ENCODE measurements at places on chromosomes 2 and 18.

GRCh38 chr2:23618794-23619530 lies 234.0 kb downstream of the KLHL29 start:
- no peak for DNase-seq

DNA sequence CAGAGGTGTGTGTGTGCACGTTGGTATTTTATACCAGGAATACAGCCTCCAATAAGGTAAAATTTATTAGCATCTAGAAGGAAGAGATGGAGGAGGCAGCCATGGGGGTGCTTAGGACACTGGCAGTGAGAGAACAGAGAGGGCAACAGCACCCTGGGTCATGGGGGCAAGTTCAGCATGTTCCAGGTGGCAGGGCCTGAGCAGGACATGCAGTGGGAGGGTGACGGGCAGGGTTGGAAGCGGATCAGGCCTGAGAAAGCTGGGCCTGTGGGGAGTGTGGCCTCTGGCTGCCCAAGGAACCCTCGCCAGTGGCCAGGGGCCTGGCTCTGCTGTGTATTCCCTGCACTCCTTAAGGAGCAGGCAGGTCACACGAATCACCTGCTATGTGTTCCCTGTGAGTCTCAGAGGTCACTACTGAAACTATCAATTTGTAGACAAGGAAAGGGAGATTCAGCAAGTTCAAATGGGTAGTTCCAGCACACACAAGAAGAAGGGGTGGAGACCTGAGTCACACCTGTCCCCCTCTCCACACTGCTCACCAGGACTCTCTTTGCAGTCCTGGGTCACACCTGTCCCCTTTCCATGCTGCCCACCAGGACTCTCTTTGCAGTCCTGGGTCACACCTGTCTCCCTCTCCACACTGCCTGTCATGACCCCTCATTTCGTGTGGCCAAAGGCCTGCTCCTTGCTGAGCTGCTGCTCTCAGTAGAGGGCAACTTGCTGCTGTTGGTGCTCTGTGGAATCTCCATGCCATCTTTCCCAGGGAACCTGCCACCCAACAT lies 463.9 kb upstream of the HS6ST1 start:
- DNase-seq: no peak

- DNase-seq: no peak
Observed at GRCh38 chr18:36829362-36830157, 633 bp downstream of the KIAA1328 start.

DNA sequence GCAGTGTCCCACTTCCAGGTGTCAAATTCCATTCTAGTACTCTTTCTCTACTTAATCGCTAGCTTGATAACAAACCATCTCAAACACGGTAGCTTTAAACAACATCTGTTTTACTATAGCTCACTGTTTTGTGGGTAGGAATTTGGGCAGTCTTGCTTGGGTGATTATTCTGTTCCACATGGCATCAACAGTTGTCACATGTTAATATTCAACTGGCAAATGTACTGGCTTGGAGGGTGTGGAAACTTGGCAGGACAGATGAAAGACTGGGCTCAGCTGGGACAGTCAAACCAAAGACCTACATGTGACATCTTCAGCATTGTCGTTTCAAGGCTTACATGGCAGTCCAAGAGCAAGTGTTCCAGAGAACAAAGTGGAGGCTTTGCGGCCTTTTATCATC lies 241.8 kb downstream of the PTH2R start:
- no peak for DNase-seq

DNA sequence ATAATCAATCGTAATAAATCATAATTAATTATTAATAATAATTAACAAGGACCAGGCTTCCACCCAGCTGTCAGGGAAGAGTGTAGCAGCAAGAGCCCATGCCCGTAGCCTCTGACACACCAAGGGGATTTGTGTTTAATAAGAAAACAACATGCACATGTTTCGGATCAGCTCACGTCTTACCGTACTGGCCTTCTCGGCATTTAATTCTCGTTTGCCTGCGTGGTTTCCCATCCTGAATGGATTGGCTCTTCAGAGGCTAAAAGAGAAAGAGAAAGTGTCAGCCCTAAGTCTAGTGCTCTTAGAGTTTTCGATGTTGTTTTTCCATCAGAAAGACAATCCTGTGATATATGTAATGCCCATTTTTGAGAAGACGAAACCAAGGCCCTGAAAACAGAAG lies 27.6 kb downstream of the MBP start:
- no peak for DNase-seq

- no peak for DNase-seq
Observed at GRCh38 chr18:55484773-55485172, 103.2 kb downstream of the TCF4 start.

DNA sequence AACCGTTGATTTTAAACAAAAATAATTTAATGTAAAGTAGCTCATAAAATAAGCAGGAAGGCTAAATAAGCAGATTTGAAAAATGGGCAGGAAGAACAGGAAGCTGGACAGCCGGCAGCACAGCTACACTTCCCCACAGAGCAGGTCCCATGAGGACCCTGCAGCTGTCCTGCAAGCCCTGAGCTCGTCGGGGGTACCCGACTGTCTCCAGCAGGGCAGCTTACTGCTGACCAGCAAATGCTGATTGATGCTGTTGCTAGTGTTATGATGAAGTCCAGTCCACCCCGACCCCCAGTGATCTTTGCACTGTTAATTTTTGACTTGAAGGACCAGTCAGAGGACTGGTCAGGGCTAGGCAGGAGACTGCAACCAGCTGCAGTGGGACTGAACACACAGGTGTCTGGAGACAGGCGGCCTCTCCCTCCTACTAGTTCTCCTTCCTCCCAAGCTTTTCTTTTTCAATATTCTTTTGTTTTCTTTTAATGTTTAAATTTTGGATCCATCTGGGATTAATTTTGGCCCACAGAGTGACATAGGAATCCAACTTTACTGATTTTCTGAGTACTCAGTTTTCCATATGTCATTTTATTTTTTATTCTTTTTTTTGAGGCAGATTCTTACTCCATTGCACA lies 27.7 kb downstream of the POLE4 start:
- DNase-seq: no peak

GRCh38 chr2:168458139-168458538 lies 2.1 kb downstream of the CERS6 start:
- DNase-seq: no peak

GRCh38 chr18:25422230-25422629 lies 70.3 kb upstream of the ZNF521 start:
- DNase-seq: no peak

GRCh38 chr2:56077359-56077915 lies 106.4 kb upstream of the CCDC85A start:
- peak; percentile 30 for DNase-seq

DNA sequence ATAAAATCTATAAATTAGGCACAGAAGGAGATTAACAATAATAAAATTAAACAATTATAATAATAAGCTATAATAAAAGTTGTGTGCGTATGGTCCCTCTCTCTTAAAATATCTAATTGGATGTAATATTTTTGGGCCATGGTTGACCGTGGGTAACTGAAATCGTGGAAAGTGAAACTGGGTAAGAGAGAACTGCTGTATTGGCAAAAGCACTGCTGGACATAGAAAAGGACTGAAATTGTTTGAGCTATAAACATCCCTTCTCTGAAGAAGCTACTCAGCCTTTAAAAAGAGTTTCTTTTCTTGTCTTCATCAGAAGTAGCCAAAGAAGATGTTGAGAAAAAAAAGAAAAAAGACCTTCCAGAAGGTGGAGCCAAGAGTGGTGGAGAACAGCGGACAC lies 379.4 kb downstream of the ZNF521 start:
- DNase-seq: no peak

- no peak for DNase-seq
Observed at GRCh38 chr2:220455351-220455990, 828.0 kb downstream of the SLC4A3 start.

- no peak for DNase-seq
Observed at GRCh38 chr2:174013315-174013751, 48.2 kb upstream of the SP3 start.

- no peak for DNase-seq
Observed at GRCh38 chr2:112493048-112493447, 11.1 kb downstream of the TTL start.

GRCh38 chr2:217231212-217231611 lies 371.3 kb upstream of the TNP1 start:
- no peak for DNase-seq

- no peak for DNase-seq
Observed at GRCh38 chr2:130263606-130264005, 65.4 kb upstream of the TUBA3E start.

DNA sequence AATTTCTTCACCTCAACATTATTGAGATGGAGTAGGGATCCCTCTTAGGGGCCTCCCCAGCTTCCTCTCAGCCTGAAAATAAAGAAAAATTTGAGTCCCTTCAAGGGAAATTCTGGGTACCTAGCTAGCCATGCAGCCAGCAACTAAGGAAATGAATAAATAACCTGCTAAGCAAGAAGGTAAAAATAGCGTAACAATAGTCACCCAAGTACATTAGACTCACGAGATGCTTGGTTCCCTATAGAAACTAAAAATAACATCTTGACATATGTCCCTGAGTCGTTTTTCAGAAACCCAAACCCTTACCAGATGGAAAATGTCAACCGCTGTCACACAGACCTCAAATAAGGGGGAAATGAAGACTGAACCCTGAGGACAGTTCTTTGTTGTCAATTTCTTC lies 51.9 kb downstream of the CACNB4 start:
- DNase-seq: no peak

DNA sequence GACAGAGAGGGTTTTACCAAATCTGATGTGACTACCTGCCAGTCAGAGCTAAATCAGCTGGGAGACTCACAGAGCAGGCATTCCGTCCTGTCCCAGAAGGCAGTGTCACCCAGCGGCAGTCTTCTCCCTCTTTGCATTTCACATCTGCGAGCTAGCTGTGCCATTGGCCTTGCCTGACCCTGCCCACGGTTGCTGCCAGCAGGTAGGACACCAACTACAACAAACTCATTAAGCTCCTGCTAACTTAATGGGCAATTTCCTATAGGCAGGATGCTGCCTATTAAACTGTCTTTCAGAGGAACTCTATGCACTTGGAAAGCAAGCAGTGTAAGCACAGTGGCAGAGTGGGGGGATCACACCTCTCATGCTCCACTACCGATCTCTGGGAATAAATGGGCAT lies 116.4 kb upstream of the CAPN13 start:
- DNase-seq: no peak

- no peak for DNase-seq
Observed at GRCh38 chr18:74942319-74942910, 266.5 kb downstream of the PTGR3 start.

GRCh38 chr2:30566631-30567030 lies 119.6 kb downstream of the LCLAT1 start:
- no peak for DNase-seq

Measured in LoVo (cell line).